ENCODE measurements at places on chromosomes 4 and X.
A peak's percentile ranks its signal among the peaks of the same experiment; 100 is the strongest.

- DNase-seq = no peak
Observed at GRCh38 chr4:142463206-142463605, 382.9 kb downstream of the INPP4B start.

DNA sequence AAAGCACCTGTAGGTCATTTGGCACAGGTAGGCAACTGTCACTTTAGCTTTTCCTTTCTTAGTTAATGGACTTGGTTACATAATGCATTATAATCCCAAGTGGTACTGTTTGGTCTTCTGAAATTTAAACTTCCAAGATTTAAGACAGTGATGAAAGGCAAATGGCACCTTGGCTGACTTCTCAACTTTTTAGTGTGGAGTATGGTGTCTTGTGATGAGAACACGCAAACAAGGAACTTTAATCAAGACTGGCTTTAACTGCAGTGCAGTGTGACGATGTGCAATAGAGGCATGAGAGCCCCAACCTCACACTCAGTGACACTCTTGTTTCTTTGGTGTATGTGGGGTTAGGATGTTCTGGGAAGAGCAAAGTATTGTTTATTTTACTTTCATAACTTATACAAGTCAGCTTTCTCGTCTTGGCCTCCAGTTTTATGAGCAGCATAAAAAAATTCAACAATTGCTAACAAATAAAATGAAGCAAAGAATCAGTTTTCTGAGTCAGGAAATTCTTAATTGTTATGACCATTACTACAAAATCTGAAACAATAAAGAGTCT, 171.9 kb downstream of the MAD2L1 start:
- no peak for DNase-seq

- no peak for DNase-seq
Observed at GRCh38 chrX:42602136-42602535, 175.8 kb downstream of the PPP1R2C start.

DNA sequence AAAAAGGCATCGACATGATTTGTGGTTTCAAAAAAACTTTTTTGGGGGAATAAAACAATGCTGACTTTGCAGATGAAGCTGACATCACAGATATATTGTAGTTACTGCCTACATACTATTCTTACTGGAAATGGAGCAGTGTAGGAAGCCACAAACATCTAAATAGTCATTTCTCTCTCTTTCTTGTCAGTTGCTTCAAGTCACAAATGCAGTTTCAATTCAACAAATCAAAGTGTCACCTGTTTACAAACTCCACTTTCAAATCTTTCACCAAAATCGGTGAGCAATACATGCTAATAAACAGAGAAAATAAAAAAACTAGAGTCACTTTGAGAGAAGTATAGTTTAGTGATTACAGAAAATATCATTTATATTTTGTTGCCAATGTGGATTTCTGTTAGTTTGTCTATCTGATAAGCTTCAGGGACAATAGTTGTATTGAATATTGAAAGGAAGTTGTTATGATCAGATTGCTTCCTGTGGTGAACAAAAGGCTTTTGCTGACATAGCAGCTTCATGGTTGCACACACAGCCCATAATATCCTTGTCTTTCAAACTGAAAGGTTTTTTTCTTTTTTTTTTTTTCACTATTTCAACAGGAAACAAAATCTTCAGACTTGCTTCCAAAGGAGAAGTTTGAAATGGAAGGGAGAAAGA, 49.7 kb upstream of the PTPN13 start:
- no peak for DNase-seq

- DNase-seq = no peak
Observed at GRCh38 chr4:32826169-32826568, 2106.0 kb downstream of the PCDH7 start.

- DNase-seq = peak; percentile 74
Observed at GRCh38 chr4:139651282-139652194, 14.1 kb upstream of the MGST2 start.

GRCh38 chrX:6946168-6946567, 201.3 kb upstream of the STS start:
- DNase-seq = no peak
